Peyer's patch (tissue), 4 donors: ENCODE measurements at places on chromosomes 16 and 17. TPM values are rescaled to one million over a fixed set of nuclear protein-coding genes. Genes with fewer than 3 reads are reported as not detected.

- H3K27ac ChIP-seq: no peak overlapping the region
- H3K4me3 ChIP-seq: no peak overlapping the region
- H3K4me1 ChIP-seq: no peaks in the 10 kb centered on the region
- H3K36me3 ChIP-seq: no peaks in the 10 kb centered on the region
- no peaks in the 10 kb centered on the region for H3K27me3 ChIP-seq
Observed at GRCh38 chr16:59632276-59632855, 898.2 kb upstream of the GOT2 start.

GRCh38 chr17:47830396-47831002 is 842 bp downstream of the MRPL10 start:
- peak overlapping the region; percentile 84 for H3K27ac ChIP-seq
- peaks cover 35% of the 10 kb centered on the region for H3K36me3 ChIP-seq
- no peaks in the 10 kb centered on the region for H3K27me3 ChIP-seq
- peak overlapping the region; percentile 77 for H3K4me3 ChIP-seq

- no peaks in the 10 kb centered on the region for H3K4me1 ChIP-seq
- H3K36me3 ChIP-seq: no peaks in the 10 kb centered on the region
- H3K4me3 ChIP-seq: no peak overlapping the region
- H3K27me3 ChIP-seq: no peaks in the 10 kb centered on the region
Observed at GRCh38 chr17:74947041-74947754, 11.5 kb downstream of the OTOP3 start.

DNA sequence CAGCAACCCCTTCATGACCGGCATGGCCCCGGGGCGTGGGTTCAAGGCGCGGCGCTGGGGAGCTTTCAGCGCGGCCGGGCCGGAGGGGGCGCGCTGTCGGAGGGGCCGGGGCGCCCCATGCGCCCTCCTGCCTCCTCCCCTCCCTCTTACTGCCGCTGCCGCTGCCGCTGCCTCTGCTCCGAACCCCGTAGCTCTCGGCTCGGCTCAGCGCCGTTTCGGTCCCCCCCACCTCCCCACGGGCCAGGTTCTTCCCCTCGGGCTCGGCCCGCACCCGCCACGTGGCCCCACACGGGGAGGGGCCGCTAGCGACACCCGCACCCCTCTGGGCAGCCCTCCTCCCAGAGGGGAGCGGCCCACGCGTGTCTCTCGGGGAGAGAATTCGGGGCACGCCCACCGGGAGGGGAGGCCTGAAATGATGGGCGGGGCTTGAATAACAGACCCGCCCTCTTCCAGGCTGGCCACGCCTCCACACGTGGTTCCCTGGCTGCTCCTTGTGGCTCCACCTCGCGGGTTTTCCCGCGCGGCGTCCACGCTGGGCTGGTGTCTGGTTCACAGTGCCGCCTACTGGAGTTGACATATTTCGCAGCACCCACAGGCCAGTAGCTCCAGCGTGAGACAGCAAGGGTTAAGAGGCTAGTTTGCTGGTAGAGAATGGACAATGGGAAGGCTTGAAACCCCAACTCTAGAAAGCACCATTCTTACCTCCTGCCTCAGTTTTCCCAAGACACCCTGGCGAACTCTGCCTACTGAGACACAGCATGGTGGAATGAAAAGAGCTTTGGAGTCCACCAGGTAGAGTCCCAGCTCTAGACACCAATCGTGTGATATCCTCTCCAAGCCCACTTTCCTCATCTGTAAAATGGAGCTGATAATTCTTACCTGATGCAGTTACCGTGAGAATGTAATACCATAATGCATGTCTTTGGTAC is at the start of gene KCNH4:
Gene KCNH4, minus strand, starts transcription at position 221 of the 929 bp plus-strand sequence. Its CDS starts 197 bp downstream, at position 24.
- peak; percentile 92 for DNase-seq
- H3K4me1 ChIP-seq: no peaks in the 10 kb centered on the region
- H3K27me3 ChIP-seq: no peaks in the 10 kb centered on the region
- no peaks in the 10 kb centered on the region for H3K36me3 ChIP-seq
- no peak within 1 kb of the TSS for H3K27ac ChIP-seq
- H3K4me3 ChIP-seq: peak within 1 kb of the TSS; percentile 56

DNA sequence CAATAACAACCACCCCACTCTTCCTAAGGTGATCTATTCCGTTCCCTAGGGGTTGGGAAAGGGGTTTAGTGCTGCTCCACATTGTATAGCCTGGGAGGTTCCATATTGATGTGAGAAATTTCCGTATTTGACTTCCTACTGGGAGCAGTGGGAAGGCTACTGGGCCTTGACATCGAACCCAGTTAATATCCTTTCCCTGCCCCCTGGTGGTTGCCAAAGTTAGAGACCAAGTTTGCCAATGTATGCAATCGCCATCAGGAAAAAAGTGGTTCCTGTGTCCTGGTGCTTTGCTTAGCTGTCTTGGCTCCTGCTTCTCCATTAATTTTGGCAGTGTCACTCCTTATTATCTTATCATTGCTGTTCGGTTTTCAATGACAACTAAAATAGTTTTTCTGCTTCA is 914.9 kb downstream of the KCNJ2 start:
- no peak overlapping the region for H3K4me3 ChIP-seq
- H3K27ac ChIP-seq: no peak overlapping the region
- no peaks in the 10 kb centered on the region for H3K27me3 ChIP-seq
- DNase-seq: no peak
- no peaks in the 10 kb centered on the region for H3K36me3 ChIP-seq

DNA sequence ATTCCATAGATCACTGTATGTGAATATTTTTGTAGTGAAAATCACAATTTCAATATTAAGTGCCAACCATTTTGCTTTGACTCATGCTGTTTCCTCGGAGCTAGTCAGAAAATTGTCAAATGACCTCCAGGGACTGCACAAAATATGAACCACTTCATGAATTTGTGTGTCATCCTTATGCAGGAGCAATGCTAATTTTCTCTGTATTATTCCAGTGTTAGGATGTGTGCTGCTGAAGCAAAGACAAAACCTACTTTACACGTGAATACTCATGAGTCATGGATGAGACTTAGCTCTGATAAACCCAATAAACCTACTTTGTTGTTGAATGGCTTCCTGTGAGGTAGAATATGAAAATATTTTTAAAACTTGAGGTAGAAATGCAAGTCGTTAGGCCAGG is 65.2 kb downstream of the SHCBP1 start:
- H3K36me3 ChIP-seq: no peaks in the 10 kb centered on the region
- no peak overlapping the region for H3K4me3 ChIP-seq
- no peaks in the 10 kb centered on the region for H3K27me3 ChIP-seq
- DNase-seq: no peak
- no peaks in the 10 kb centered on the region for H3K4me1 ChIP-seq

- H3K36me3 ChIP-seq: no peaks in the 10 kb centered on the region
- no peak overlapping the region for H3K27ac ChIP-seq
- H3K4me1 ChIP-seq: peaks cover 5% of the 10 kb centered on the region
- H3K4me3 ChIP-seq: no peak overlapping the region
- no peaks in the 10 kb centered on the region for H3K27me3 ChIP-seq
- no peak for DNase-seq
Observed at GRCh38 chr17:67496286-67496685, 119.2 kb downstream of the PITPNC1 start.

- H3K4me3 ChIP-seq: peak within 1 kb of the TSS; percentile 89
- no peaks in the 10 kb centered on the region for H3K36me3 ChIP-seq
- DNase-seq: peak; percentile 75
- peaks cover 3% of the 10 kb centered on the region for H3K4me1 ChIP-seq
Observed at GRCh38 chr16:30786936-30787612, at the start of gene ZNF629. ZNF629 (minus strand) TSS chr16:30787205; CDS start chr16:30784482, 2,723 bp downstream.

- no peaks in the 10 kb centered on the region for H3K27me3 ChIP-seq
- H3K36me3 ChIP-seq: no peaks in the 10 kb centered on the region
- H3K27ac ChIP-seq: peak overlapping the region; percentile 92
- DNase-seq: no peak
- H3K4me3 ChIP-seq: peak overlapping the region; percentile 71
- peaks cover 48% of the 10 kb centered on the region for H3K4me1 ChIP-seq
Observed at GRCh38 chr16:58128711-58129096, 477 bp downstream of the CFAP20 start.

GRCh38 chr17:59812139-59812538 is 80.6 kb downstream of the TUBD1 start:
- no peak for DNase-seq
- no peaks in the 10 kb centered on the region for H3K27me3 ChIP-seq
- H3K4me3 ChIP-seq: no peak overlapping the region
- no peaks in the 10 kb centered on the region for H3K4me1 ChIP-seq
- H3K36me3 ChIP-seq: peaks cover 32% of the 10 kb centered on the region
- H3K27ac ChIP-seq: no peak overlapping the region

GRCh38 chr17:7651665-7652387 is 1.1 kb downstream of the ATP1B2 start:
- H3K36me3 ChIP-seq: no peaks in the 10 kb centered on the region
- H3K27ac ChIP-seq: peak overlapping the region; percentile 39
- no peak for DNase-seq
- H3K27me3 ChIP-seq: no peaks in the 10 kb centered on the region
- peak overlapping the region; percentile 53 for H3K4me3 ChIP-seq

GRCh38 chr16:48029768-48030167 is 126.0 kb downstream of the ABCC12 start:
- no peak overlapping the region for H3K4me3 ChIP-seq
- no peak overlapping the region for H3K27ac ChIP-seq
- H3K4me1 ChIP-seq: no peaks in the 10 kb centered on the region
- no peak for DNase-seq

- H3K36me3 ChIP-seq: no peaks in the 10 kb centered on the region
- H3K27me3 ChIP-seq: no peaks in the 10 kb centered on the region
- no peak overlapping the region for H3K4me3 ChIP-seq
- no peak for DNase-seq
- no peak overlapping the region for H3K27ac ChIP-seq
Observed at GRCh38 chr16:76577003-76577402, 299.8 kb downstream of the CNTNAP4 start.

- no peaks in the 10 kb centered on the region for H3K27me3 ChIP-seq
- H3K4me3 ChIP-seq: peak overlapping the region; percentile 46
- no peaks in the 10 kb centered on the region for H3K36me3 ChIP-seq
Observed at GRCh38 chr17:81159611-81160265, 5.6 kb upstream of the PVALEF start.

DNA sequence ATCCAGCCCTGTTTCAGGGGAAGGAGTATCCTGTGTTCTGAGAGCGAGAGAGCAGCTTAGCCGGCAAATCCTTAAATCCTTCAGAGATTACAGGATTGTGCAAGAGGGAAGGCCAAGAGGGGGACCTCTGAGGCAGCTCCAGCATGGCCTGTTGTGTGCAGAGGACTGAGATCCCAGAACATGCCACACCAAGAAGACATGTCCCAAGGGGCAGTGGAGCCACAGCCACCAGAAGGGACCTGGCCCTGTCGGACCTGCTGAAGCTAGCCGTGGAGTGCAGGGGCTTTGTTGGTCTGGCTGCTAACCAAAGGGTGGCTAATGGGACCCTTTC is 1.6 kb upstream of the MRC2 start:
- no peaks in the 10 kb centered on the region for H3K27me3 ChIP-seq
- H3K4me3 ChIP-seq: no peak overlapping the region
- H3K27ac ChIP-seq: no peak overlapping the region

The TERB1 gene
- not detected for total RNA-seq

The GPRC5C gene
- 173 TPM for total RNA-seq

The OTOP2 gene
- 4.6 TPM for total RNA-seq

The TBC1D3L gene
- 36.3 TPM for total RNA-seq

The KRTAP1-5 gene
- total RNA-seq: not detected

The CD300LB gene
- not detected for total RNA-seq
